ENCODE measurements at places on chromosomes 1 and 21.

GRCh38 chr1:222233444-222234158 lies 314.3 kb downstream of the HHIPL2 start:
- DNase-seq, result no peak

DNA sequence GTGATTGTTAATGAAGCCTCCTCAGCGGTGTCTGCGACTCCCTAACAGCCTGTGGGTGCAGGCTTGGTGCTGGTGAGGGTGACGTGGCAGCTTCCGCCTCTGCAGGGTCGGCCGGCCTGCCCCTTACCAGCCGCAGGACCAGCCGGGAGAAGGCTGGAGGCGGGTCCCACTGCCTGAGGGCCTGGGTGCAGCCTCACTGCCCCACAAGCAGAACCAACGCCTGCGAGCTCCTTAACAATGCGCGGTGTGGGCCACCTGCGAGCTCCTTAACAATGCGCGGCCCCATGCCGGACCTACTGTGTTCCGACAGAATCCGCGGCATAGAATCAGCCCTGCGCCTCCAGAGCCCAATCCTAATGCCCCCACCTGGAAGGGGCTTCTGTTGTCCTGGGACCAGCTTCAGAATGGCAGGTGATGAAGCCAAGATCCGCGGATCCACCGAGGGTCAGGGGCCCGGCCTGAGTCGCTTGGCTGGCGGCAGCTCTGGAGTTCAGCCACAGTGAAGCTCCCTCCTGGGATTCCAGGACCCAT lies 54.4 kb upstream of the AJAP1 start:
- DNase-seq, result no peak

- no peak for DNase-seq
These were observed at the start of gene DNASE2B for GRCh38 chr1:84398175-84399155. Gene DNASE2B (plus strand): TSS chr1:84398484. CDS start chr1:84398565, 81 bp downstream.

GRCh38 chr1:204032642-204033235 lies 40.2 kb upstream of the SOX13 start:
- no peak for DNase-seq

DNA sequence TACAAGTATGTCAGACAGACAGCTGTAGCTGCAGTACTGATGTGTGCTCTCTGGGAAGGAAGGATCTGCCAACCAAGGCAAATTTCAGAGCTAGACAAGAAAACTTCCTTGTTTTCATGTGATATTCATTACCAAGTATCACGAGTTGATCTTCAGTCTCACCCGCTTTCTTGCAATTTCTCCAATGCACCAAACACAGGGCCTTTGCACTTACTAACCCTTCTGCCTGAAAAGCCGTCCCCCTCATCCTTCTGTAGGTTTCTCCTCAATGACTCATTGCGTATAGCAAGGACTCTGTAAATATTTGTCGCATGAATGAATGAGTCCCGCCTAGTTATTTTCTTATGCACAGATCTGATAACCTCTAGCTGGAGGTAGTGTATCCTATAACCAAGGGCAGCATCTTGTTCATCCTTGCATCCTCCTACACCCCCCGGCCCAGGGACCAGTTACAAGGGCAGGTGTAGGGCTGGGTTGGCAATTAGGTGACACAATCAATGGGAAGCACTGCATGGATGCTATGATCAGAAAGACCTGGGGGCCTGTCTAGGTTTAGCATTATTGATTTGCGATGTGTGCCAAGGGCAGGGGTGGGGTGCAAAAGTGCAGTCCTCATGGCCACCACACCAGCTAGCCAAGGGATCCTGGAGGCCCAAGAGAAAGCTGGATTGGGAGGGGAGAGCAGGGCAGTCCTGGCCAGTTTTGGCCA lies 51.4 kb upstream of the GPR157 start:
- DNase-seq, result no peak

GRCh38 chr21:33197496-33197895 lies 32.2 kb upstream of the IFNAR2 start:
- DNase-seq, result no peak

GRCh38 chr1:22289307-22289995 lies 146.6 kb upstream of the WNT4 start:
- no peak for DNase-seq

- DNase-seq, result no peak
These were observed 246.2 kb downstream of the MRPL39 start for GRCh38 chr21:25361097-25361496.

DNA sequence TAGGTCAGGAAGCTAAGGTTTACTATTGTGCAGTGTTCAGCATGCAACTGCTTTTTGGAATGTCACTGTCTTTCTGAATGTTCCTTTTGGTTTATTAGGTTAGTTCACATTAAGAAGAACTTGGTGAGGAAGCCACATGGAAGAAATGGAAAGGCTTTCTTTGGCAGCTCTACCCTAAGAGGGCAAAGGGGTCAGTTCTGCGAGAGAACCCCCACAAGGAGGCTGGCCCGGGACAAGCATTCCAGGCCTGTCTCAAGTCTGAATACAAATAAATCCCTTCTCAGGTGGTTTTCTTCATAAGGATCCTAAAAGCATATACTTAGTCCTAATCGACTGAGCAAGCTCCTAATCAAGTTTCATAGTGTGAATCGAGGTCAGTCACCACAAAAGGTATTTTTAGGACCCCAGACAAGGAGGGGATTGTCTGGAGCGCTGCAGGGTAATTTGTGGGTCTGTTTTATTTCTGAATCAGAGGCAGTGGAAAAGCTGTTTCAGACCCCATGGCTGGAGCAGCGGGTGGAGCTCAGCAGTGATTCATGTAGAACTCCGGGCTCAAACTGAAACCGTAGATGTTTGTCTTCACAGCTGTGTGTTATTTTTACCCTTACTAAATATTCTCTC lies 63.3 kb downstream of the ERG start:
- DNase-seq, result peak; percentile 10

GRCh38 chr1:210294999-210295745 lies 33.5 kb upstream of the HHAT start:
- no peak for DNase-seq

DNA sequence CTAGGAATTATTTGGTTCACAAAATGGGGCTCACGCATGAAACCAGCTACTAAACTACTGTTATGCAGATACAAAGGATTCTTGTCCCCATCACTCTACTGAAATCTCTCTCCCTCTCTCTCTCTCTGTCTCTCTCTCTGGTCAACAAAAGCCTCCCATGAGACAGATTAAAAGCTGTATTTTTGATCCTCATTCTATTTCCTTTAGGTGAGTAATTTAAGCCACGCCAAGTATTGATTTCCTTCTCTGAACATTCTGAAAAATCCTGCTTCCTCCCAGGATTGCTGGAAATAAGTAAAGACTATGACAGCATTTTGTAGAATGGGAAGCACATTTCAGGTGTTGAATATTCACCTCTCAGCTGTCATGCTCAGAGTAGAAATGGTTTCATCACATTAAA lies 43.7 kb downstream of the PRDX6 start:
- no peak for DNase-seq

DNA sequence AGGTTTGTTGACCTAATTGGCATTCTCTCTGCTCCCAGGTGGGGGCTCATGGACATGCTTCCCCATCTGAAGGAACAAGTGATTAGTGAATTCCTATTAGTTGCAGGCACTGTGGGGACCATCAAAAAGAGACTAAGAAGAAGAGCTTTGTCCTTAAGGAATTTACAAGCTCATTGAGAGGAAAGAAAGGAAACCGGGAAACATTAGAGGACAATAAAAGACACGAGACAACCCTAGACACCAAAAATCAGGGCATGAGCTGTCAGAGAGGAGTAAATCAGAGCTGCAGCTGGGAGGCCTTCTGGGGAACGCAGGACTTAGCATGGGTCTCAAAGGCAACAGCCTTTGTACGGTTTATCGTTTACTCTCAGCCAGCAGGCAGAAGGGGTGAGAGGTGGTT lies 45.1 kb downstream of the BACE2 start:
- no peak for DNase-seq

GRCh38 chr1:230507236-230507635 lies 81.1 kb upstream of the PGBD5 start:
- DNase-seq, result no peak

GRCh38 chr1:169240449-169241232 lies 127.0 kb downstream of the NME7 start:
- DNase-seq, result no peak

DNA sequence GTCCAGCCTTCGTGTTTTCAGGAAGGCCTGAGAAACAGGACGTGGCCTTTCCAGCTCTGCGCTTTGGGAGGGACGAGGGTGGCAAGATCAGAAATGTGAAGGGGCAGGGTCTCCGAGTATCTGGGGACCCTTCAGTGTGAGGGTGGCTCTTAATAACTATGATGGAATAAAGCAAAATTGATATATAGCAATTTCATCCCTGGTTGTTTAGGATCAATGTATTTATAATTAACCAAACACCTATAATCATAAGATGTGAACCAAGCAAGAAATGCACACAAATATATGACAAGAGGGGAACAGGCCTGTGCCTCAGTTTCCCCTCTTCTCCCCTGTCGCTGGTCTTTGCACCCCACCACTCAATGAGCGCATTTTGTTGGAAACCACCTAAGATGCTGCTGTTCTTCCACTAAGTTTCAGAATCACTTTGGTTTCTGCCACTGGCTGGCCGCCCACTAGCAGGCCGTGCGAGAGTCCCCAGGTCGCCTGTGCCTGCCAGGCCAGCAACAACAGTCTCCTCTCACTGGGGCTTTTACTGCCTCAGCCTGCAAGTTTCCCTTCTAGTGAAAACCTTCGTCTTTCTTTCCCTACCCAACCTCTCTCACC lies 36.6 kb downstream of the UBASH3A start:
- no peak for DNase-seq

GRCh38 chr1:64578270-64578973 lies 108.5 kb downstream of the CACHD1 start:
- DNase-seq, result no peak

GRCh38 chr1:190403402-190403801 lies 74.3 kb downstream of the BRINP3 start:
- DNase-seq, result no peak

GRCh38 chr1:9375912-9376311 lies 83.2 kb downstream of the SPSB1 start:
- no peak for DNase-seq

- DNase-seq, result no peak
These were observed 1128.2 kb downstream of the PLA2G4A start for GRCh38 chr1:187956975-187957374.

GRCh38 chr1:29649189-29650040 lies 413.1 kb downstream of the PTPRU start:
- no peak for DNase-seq

- DNase-seq, result no peak
These were observed 17.9 kb downstream of the PLPP3 start for GRCh38 chr1:56561227-56562019.

DNA sequence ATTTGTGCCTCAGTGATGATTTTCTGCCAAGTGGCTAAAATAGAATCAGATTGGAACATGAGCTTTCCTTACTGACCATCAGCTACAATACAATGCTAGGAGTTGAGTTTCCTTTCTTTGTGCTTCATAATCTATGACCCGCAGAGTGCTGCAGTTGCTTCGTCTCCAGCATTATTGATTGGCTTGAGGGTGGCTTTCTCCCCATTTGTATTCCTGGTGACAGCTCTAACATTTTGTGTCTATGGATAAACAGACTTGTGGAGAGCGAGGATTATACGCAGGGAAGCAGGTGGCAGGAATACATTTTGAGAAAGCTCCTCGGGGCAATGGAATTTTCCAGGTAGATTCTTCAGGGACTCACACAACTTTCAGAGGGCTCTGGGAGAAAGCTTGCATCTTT lies 223.2 kb downstream of the HHAT start:
- DNase-seq, result no peak

DNA sequence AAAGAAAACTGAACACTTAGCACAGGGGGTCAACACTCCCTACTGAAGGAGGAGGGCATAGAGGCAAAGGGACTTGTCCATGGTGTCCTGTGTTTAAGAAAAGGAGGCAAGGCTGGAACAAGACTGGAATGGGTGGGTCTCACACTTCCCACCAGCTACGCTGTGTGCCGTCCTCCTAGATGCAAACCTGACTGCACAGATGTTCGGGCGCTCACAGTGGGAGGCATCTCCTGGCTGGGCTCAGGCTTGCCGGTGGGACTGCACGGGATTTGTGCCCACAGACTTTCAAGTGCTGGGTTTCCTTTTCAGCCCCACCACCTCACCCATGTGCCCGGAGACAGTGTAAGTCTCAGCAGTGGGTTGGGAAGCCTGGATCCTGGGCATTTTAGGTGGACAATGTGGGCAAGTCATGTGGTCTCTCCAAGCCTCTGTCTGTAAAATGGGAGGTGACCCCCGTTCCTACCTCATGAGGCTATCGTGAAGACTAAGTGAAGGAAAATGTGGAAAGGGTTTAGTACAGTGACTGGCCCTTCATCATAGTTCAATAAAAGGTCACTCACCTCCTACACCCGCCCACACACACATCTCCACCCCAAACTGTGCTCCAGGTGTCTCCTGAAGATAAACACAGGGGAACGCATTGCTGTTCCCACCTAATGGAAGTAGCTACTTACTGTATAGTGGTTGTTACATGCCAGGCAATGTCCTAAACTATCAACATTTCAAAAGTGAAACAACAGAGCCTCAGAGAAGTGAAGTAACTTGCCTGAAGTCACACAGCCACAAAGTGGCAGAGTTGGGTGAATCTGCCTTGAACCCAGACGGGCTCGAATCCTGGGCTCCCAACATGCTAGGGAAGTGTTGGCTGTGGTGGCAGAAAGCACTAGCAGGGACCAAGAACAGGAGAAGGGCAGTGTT lies 36.0 kb downstream of the ATP1A1 start:
- no peak for DNase-seq

- DNase-seq, result no peak
These were observed 35.8 kb downstream of the IER5 start for GRCh38 chr1:181124291-181124751.

- DNase-seq, result no peak
These were observed 14.1 kb downstream of the WDR47 start for GRCh38 chr1:109027841-109028240.

- DNase-seq, result no peak
These were observed 47.5 kb downstream of the PCNT start for GRCh38 chr21:46371204-46372013.

GRCh38 chr1:13812456-13813397 lies 112.7 kb downstream of the PRDM2 start:
- no peak for DNase-seq

DNA sequence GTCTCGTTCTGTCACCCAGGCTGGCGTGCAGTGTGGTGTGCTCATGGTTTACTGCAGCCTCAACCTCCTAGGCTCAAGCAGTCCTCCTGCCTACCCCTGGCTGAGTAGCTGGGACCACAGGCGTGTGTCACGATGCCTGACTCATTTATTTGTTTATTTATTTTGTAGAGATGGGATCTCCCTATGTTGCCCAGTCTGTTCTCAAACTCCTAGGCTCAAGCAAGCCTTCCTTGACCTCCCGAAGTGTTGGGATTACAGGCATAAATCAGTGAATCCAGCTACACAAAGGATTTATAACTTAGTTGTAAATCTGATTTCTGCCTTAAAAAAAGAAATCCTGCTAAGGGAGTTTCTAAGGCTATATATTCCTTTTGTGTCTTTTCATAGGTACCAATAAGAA lies 30.5 kb upstream of the ZNF496 start:
- no peak for DNase-seq

GRCh38 chr1:184416946-184417345 lies 30.1 kb downstream of the C1orf21 start:
- DNase-seq, result no peak

GRCh38 chr1:246510147-246511030 lies 3.3 kb upstream of the SMYD3 start:
- DNase-seq, result no peak
